NCI-H1417 (cell line): ENCODE measurements at places on chromosomes 12 and 14.

GRCh38 chr12:48388460-48388859 is 37.7 kb upstream of the ZNF641 start:
- no peak for DNase-seq

- no peak for DNase-seq
Measured at GRCh38 chr12:56198836-56199235, 9.6 kb upstream of the SMARCC2 start.

GRCh38 chr12:49703647-49704137 is 3.5 kb downstream of the FMNL3 start:
- no peak for DNase-seq

- no peak for DNase-seq
Measured at GRCh38 chr14:26863736-26864135, 265.9 kb upstream of the NOVA1 start.

- no peak for DNase-seq
Measured at GRCh38 chr12:76244300-76244699, 103.9 kb downstream of the BBS10 start.

DNA sequence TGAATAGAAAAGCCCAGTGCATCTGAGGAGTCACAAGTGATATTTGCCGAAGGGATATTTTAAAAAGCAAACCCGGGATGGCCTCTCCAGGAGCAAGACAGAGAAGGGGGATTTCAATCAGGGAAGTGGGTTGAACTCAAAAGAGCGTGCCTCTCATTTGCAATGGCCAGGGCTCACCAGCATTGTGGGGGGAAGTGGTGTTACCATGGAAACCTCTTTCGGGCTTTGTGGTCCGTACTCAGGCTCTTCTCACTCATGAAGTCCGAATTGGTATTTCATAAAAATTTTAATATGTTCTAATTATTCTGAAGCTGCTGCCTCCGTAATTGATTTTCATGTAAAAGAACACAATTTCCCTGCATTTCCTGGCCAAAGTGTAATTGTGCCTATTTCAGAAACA is 79.8 kb downstream of the SLC15A4 start:
- no peak for DNase-seq

GRCh38 chr14:76953311-76953945 is 75.1 kb downstream of the IRF2BPL start:
- DNase-seq: peak; percentile 41
